T-helper 17 cell (primary cell): ENCODE measurements at places on chromosomes 5 and 9.

DNA sequence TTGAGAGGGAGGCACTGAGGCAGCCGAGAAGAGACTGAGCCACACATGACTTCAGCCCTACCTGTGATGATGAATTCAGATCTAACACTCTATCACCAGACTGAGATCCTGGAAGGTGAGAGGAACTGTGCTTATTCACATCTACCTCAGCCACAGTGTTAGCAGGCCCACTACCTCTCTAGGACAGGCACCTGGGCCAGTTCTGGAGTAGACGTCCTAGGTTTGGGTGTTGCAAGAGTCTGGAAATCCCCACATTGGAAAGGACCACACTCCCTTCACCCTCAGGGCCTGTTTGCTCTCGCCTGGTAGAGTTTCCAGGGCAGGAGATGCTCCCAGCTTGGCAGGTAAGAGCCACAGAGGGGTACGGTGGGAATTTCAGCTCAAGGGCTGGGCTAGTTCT lies 113.8 kb upstream of the CCL21 start:
- no peak for DNase-seq

DNA sequence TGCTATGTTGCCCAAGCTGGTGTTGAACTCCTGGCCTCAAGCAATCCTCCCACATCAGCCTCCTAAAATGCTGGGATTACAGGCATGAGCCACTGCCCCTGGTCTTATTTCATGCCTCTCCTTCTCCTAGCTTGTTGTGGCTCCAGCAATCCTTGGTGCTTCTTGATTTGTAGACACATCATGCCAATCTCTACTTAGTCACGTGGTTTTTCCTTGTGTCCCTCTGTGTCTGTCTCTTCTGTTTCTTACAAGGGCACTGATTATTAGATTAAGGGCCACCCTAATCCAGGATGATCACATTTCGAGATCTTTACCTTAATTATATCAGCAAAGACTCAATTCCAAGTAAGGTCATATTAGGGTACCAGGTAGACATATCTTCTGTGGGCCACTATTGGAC lies 9.2 kb upstream of the IL31RA start:
- no peak for DNase-seq

GRCh38 chr9:76707510-76707909 lies 56.7 kb upstream of the PCA3 start:
- no peak for DNase-seq

DNA sequence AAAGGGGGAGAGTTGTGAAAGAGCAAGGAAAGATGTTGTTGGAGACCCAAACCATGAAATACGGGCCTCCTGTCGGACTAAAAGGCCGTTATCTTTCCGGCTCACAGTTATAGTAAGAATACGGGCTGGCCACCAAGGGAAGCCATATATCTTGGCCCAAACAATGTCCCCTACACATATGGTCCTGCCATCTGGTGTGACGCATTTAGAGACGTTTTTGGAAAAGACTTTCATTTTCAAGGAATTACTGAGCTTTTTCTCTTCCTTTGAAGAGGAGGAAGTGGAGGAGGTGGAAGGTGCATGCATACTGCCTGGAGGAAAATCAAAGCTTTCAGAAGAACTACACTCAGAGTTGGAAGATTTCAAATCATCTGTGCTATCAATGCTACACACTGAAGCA lies 26.7 kb downstream of the PWWP2A start:
- DNase-seq = no peak

DNA sequence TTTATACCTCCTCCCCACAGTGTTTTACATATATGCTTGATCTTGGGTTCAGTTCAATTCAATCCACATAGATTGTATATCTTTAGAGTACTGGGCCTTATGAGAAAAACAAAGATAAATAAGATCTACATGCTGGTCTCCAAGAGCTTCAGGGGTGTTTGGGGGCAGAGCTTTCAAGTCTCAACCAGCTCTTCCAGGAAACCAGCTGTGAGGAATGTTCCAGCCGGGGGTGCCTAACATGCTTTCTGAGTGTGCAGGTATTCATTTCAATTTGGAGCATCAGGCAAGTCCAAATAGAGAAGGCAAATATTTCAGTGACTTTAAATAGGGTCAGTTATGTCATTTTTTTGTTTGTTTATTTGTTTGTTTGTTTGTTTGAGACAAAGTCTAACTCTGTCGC lies 5.7 kb upstream of the RAPGEF1 start:
- no peak for DNase-seq

DNA sequence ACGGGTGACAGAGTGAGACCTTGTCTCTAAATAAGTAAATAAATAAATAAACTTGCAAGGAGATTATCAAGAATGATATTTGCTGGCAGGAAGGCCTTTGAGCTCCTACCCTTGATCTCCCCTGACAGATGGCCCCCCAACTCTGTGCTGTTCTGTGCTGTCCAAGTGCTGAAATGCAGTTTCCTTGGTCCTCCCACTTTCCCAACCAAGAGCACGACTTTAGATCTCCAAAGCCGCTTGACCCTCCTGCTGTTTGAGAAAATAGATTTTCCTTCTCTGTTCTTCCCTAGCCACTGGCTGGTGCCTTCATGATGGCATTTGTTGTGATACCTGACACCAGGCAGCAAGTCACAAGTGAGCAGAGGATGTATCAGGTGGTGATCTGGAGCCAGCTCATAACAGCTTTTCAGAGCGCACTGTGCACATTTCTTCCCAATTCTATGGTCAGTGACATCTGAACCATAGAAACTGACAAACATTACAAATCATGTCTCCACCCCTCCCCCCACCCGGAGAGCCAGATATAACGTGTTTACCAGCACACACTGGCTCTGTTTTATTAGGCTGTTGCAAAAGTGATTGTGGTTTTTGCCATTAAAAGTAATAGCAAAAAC lies 80.0 kb upstream of the PUM3 start:
- DNase-seq = no peak

DNA sequence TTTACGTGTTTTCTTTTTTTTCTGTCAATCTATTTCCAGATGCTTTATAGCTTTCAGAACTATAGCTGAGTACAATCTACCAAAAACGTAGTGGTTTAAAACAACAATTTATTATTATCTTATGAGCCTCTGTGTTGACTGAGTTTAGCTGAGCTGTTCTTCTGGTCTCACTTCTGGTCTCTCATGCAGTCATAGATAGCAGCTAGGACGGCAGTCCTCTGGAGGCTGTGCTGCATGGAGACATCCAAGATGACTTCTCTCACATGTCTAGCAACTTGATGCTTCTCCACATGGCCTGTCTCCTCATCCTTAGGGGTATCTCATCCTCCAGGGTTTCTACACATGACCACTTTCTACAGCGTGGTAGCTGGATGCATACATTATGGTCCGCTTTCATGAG lies 22.0 kb upstream of the RAD23B start:
- no peak for DNase-seq

DNA sequence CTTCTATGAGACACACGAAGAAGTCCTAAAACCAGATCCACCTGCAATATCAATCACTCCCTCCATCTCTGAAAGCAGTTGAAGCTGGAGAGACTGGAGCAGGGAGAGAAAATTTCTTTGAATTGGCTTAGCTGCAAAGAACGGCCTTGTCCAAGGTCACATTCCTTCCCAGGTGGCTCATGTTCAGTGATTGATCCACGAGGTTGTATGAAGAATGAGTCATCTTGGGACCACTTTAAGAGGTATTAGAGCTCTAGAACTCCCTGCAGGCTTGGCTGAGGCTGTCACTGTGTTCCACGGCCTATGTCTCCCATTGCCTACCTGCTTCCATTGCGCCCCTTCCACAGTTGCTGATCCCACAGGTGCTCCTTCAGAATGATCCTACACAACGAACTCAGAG lies 68.2 kb downstream of the HMHB1 start:
- no peak for DNase-seq

- no peak for DNase-seq
These were observed 14.9 kb downstream of the DEPDC1B start for GRCh38 chr5:60685028-60685427.

DNA sequence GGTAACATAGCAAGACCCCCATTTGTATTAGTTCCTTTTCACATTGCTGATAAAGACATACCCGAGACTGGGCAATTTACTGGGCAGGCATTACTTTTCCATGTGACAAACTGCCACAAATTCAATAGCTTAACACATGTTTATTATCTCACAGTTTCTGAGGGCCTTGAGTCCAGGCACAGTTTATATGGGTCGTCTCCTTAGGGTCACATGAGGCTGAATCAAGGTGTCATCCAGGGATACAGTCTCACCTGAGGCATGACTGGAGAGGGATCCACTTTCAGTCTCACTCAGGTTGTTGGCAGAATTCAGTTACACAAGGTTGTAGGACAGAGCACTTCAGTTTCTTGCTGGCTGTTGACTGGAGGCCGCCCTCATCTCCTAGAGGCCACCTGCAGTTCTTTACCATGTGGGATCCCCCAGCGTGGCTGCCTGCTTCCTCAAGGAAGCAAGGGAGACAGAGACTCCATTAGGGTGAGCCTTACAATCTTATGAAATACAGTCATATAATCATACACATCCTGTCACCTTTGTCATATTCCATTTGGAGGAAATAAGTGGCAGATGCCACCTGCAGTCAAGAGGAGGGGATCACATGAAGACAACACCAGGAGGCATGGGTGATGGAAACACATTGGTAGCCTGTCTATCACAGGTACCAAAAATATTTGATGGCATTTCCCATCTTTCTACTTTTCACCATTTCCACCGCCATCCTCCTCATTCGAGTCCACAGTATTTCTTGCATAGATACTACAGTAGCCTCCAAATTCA lies 15.1 kb upstream of the ERAP1 start:
- DNase-seq = no peak

DNA sequence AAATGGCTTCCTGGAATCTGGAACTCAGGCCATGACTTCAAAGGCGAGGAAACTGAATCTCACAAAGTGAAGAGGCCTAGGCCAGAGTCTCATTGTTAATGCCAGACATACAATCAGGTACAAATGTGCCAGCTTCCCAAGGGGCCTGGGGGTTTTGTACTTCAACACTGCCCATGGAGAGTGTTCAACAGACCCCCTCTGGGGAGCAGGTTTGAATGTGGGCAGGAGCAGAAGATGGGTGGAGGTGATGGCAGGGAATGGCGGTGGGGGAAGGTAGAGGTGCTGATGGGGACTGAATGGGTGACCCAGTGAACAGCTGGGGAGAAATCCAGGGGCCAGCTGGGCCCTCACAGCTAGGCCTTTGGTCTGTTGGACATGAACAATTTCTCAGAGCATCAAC lies 12.0 kb downstream of the FOXI1 start:
- DNase-seq = no peak

DNA sequence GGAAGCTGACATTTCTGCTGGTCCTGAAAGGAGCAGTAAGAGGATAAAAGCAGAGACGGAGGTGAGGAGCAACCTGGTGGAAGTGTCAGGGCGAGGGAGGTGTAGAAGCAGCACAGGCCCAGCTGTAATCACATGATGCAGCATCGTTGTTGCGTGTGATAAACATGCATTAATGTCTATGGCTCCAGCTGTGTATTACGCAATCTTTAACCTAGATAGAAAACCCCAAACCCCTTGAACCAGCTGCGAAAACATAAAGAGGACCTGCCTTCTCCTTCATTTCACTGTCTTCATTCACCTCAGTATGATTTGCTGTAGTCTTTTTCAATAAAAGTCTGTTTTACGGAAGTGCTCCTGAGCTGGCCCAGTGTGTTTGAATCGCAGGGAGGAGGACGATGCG lies 162.9 kb downstream of the NTRK2 start:
- DNase-seq = no peak

GRCh38 chr9:135741276-135742219 lies 39.6 kb downstream of the KCNT1 start:
- no peak for DNase-seq

- no peak for DNase-seq
These were observed 1359.1 kb upstream of the CDH9 start for GRCh38 chr5:28397502-28397941.

- DNase-seq = no peak
These were observed 3.6 kb downstream of the ALDH1A1 start for GRCh38 chr9:72949244-72949582.

GRCh38 chr5:44659334-44659733 lies 149.4 kb upstream of the MRPS30 start:
- no peak for DNase-seq

- no peak for DNase-seq
These were observed 13.8 kb upstream of the CCL28 start for GRCh38 chr5:43425983-43426382.

DNA sequence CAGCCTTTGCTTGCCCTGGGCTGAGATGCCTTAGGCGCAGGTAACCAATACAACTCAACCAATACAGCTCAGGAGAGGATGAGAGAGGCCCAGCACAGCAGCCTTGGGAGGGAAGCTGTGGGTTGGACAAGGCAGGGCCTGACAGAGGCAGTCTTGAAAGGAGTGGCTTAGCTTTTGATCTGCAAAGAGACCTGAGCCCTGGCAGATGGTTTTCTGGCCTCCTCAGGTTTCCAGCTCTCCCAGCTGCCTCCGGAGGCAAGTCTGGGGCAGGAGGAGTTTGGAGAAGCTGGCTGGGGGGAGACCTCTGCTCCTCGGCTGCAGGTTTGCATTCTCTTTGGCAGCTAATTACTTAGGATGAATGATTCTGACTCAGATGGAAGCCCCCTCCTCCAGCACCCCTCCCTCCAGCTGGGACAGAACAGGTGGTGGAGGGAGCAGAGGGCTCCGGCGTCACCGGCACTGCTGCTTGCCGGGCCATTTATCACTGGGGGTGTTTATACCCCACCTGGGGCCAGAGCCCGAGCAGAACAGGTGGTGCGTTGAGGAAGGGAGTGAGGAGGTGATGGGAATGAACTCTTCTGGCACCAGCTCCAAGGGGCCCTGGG lies 50.8 kb downstream of the TSPAN17 start:
- no peak for DNase-seq

DNA sequence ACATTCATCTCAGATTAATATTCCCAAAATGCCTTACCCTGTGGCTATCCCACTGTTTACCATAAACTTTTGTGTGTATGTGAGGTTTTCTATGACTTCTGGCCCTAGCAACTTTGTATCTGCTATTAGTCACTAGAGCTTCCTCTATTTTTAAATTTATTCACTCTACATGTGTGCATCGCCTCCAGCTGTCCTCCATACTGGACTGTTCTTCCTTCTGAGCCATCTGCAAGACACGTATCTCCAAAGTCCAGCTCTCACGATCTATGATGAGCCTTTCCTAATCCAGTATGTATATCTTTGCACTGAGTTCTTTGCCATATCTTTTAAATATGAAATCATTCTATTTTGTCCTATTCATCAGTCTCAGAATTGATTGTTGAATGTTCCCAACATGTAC lies 1.7 kb upstream of the GNG10 start:
- no peak for DNase-seq

- no peak for DNase-seq
These were observed 1151.6 kb upstream of the CDH9 start for GRCh38 chr5:28190011-28190410.

DNA sequence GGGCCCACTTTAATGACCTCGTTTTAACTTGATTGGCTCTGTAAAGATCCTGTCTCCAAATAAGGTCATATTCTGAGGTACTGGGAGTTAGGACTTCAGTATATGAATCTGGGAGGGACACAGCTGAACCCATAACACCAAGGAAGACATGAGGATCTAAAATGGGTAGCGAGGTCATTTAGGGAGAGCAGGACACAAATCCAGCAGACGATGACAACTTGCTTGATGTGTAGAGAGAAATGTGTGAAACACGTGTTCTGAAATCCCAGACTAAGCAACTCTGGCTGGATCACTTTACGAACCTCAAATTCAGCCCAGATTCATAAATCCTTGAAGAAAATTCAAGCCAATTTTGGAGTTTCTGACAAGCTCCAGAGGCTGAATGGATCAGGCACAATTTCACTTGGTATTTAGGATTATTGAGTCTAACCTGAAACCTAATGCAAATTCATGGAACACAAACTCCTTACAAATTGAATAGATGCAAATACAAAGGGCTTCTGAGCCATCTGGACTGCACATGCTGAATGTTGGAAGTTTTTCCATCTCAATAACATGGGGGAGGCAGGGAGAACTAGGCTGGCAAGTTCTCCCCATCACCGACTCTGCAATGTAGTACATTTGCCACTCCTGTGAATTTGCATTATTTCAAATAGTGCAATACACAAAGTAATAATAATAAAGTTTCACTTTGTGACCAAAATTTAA lies 74.0 kb upstream of the SLC30A5 start:
- DNase-seq = no peak
